Thoracic aorta (tissue), 2 donors: ENCODE measurements at places on chromosomes 1 and 21. TPM values are rescaled to one million over a fixed set of nuclear protein-coding genes. Genes with fewer than 3 reads are reported as not detected.

GRCh38 chr1:44743211-44743610 is 3.6 kb downstream of the KIF2C start:
- DNase-seq: no peak

DNA sequence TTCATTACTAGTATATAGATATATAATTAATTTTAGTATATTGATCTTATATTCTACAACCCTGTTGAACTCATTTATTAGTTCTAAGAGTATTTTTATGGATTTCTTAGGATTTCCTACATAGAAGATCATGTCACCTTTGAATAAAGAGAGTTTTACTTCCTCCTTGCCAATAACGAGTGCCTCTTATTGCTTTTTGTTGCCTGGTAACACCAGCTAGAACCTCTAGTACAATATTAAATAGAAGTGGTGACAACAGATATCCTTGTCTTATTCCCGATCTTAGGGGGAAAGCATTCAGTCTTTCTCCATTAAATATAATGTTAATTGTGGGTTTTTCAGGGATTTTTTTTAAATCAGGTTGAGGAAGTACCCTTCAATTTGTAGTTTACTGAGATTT is 40.8 kb downstream of the WNT2B start:
- DNase-seq: no peak

The KISS1 gene
- total RNA-seq: not detected

DNA sequence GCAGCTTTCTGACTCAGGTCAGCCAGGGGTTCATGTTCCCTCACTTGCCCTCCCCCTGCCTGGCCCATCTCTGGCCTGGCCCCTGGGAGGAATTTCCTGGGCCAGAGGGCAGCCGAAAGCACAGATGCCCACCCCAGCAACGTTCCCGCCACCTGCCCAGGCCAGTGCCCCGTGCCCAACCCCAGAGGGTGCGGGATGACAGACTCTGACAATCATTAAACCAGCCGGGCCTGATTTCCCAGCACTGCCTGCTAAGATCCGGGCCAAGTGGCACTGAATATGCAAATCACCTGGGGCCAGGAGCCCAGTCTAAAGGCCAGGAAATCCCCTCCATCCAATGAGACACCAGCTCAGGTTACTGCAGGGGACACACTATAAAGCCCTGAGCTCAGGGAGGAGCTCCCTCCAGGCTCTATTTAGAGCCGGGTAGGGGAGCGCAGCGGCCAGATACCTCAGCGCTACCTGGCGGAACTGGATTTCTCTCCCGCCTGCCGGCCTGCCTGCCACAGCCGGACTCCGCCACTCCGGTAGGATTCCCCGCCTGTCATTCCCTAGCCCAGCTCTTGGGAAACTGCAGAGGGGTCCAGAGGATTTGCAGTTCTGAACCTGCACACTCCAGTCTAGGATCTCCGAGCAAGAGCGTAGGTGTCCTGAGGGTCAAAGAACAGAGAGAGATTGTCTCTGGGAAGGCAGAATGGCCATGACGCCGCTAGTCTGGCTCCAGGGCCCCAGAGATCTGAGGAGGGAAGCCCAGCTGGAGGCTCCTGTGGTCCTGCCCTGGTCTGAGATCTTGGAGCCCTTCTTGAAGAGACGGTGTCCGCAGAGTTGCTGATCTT is at the start of gene ELF3:
TSS of gene ELF3 (plus strand) at position 408 of the 836 bp plus-strand sequence. CDS start 550 bp downstream, outside the sequence.
- no peak for DNase-seq

DNA sequence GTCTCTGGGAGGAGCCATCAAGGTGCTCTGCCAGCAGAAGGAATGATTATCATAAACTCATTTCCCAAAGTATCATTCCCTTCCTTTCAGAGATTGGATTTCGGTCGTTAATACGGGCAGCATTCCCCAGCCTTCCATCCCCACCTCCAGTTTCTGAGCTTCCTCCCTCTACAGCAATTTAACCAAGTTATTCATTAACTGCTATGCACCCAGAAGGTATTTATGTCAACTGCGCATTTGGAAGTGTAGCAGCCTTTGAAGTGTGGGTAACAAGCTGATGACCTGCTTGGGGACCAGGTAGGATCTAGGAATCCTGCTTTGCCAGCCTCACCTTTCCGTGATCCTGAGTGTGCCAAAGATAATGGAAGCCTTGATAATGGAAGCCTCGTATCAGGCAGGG is 172.4 kb upstream of the IGSF21 start:
- DNase-seq: no peak

- no peak for DNase-seq
Observed at GRCh38 chr1:238052496-238053266, 162.0 kb upstream of the ZP4 start.

DNA sequence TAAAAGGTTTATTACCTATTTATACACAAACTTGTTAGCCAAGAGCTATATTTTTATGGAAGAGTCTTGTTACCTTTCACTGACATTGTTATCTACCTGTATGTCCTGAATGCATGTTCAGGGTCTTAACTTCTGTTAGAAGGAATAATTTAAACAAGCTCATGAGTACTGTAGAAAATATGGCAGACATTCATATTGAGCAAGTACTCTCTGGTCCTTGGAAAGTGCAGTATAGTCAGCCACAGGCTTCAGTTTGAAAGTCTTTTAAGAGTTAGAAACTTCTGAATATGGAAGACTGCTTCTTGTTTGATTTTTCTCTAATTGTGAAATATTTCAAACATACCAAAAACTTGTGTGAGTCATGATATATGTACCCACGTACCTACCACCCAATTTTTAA is 16.6 kb downstream of the DIP2A start:
- no peak for DNase-seq

The OR2T33 gene
- total RNA-seq: not detected

The KIF17 gene
- total RNA-seq: 0.68 TPM

GRCh38 chr1:232697187-232697822 is 67.4 kb upstream of the SIPA1L2 start:
- no peak for DNase-seq

DNA sequence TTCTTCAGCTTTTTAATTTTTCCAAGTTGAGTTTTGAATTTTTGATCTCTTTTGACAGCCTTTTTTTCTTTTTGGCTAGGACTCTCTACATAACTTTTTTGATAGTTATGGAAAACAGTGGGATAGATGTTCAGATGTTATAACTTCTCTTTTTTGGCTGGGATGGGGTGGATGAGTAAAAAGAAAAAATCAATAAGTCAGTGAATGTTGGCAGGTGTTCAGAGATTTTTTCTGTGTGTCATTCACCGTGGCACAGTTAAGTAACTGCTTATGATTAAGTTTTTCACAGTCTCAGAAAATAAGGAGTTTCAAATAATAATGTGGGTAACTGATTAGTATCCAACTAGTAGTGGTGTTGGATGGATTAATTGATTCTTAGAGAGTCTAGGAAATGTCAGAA is 24.0 kb downstream of the HS2ST1 start:
- no peak for DNase-seq

The IGSF9 gene
- total RNA-seq: 0.99 TPM

The CSF3R gene
- 43.7 TPM for total RNA-seq

The LCE2A gene
- total RNA-seq: not detected

DNA sequence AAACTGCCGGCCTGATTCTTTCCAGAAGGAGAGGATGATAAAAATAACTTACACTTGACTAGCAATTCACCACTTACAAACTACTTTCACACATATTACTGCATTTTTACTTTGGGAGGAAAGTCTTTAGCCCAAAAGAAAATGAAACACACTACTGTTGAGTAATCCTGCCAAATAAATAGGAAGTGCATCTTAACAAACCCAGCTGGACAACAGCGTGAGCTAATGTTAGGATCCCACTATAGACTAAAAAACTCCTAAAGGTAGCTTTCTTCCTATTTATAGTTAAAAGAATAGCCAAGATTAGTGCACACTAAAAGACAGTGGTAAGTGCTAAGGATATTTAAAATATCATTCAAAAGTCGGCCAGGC is 83.8 kb downstream of the HSF2BP start:
- no peak for DNase-seq

The NMNAT2 gene
- total RNA-seq: 0.68 TPM

The TMEM82 gene
- total RNA-seq: not detected

The GPR25 gene
- total RNA-seq: not detected

DNA sequence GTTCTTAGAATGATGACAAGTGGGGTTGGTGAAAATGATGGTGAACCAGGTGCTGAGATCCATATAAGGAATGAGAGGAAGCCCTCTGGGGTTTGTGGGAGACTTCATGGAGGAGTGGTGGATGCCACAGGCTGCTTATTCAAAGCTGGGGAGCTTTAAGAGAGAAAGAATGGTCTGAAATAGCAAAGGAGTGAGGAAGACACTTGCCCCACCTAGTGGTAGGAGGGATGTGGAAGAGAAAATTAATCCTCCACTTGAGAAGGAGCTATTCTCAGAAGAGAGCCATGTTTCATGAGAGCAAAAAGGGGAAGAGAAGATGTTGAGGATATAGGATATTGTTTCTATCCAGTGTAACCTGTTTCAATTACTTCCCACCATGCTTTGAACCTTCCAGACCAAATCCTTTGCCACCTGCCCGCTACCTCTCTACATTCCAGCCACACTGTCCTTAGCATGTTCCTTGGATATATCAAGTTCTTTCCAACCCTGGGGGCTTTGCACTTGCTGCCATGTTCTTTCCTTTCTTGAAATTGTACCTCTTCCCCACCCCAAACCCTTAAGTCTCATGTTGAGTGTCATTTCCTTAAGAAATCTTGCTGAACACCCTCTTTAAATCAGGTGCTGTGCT is 19.6 kb upstream of the ZNF648 start:
- DNase-seq: no peak

The CLCA2 gene
- total RNA-seq: not detected

GRCh38 chr1:202982715-202983430 is 15.8 kb upstream of the CYB5R1 start:
- DNase-seq: no peak

DNA sequence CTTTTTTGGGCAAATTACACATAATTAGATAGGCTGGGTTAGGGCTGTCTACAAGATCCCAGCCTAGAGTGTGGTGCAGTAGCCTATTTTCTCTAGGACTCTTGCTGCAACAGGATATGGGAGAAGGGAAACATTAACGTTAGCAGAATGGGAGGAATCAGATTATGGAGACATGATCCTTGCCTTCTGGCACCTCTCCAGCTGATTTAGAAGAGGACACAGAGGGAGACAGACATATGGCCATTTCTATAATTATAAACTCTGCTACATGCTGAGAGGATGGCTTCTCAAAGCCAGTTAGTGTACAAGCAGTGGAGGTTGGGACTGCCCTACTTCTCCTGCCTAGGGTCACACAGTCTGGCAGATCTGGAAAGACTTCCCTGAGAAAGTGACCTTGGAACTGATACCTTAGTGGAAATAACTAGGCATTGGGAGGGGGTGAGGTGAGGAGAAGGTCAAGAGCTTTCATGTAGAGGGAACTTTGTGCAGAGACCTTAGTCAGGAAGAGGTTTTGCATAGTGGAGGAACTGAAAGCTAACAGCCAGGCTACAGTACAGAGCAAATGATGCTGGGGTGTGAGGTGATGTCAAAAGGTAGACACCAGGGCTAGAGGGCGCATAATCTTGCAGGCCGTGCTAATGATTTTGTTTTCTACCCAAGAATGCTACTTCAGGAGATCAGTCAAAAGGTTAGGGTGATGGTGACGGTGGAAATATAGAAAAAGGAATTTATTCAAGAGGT is 1.2 kb upstream of the CD1D start:
- DNase-seq: no peak

GRCh38 chr21:28671549-28672195 is 321.0 kb downstream of the LTN1 start:
- DNase-seq: no peak

- DNase-seq: no peak
Observed at GRCh38 chr1:247298124-247298481, 33.6 kb downstream of the ZNF496 start.

The AXDND1 gene
- not detected for total RNA-seq

The LCE1E gene
- total RNA-seq: not detected

The BCL10 gene
- 34.2 TPM for total RNA-seq

DNA sequence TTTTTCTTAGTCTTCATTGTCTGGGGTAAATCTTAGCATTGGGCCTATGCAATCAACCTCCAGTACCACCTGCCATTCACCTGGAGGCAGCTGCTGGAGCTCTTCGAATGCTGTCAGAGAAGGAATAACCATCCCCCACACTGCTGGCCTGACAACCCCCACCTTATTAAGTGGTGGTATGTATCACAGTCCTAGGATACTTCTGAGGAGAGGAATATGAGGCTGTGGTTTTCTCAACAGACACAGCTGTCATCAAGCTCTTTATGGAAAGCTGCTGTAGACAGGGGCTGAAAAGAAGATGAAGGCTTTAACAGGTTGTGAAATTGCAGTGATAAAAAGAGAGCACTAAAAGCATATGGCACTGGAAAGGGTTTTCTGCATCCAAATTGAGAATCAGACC is 61.7 kb downstream of the TSEN15 start:
- no peak for DNase-seq

- DNase-seq: no peak
Observed at GRCh38 chr1:69567652-69568420, at the start of gene LRRC7. TSS of gene LRRC7 (plus strand) at chr1:69567922. CDS start at chr1:69568640, 718 bp downstream.

DNA sequence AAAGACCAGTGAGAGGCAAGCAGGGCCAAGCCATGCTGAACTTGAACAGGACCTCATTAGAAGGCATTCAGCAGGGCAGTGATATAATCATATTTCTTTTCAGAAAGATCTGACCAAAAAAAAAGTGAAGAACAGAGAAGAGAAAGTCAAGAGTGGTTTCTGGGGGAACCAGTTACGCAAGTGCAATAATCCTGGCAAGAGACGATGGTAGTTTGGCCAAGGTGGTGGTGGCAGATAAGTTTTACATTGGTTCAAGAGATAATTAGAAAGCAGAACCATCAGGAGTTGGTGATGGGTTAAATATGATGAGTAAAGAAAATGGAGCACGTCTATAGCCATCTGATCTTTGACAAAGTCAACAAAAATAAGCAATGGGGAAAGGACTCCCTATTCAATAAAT is 54.3 kb downstream of the ZSWIM5 start:
- no peak for DNase-seq

GRCh38 chr1:26851106-26851684 is 11.8 kb upstream of the SFN start:
- DNase-seq: no peak

The SORT1 gene
- 225 TPM for total RNA-seq

DNA sequence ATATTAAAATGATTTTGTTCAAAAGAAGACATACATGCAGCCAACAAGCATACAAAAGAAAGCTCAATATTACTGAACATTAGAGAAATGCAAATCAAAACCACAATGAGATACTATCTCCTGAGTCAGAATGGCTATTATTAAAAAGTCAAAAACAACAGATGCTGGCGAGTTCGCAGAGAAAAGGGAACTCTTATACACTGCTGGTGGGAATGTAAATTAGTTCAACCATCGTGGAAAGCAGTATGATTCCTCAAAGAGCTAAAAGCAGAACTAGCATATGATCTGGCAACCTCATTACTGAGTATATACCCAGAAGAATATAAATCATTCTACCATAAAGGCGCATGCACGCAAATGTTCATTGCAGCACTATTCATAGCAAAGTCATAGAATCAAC is 126.0 kb upstream of the HMCN1 start:
- no peak for DNase-seq

- no peak for DNase-seq
Observed at GRCh38 chr1:167450843-167451242, 67.5 kb downstream of the CD247 start.

DNA sequence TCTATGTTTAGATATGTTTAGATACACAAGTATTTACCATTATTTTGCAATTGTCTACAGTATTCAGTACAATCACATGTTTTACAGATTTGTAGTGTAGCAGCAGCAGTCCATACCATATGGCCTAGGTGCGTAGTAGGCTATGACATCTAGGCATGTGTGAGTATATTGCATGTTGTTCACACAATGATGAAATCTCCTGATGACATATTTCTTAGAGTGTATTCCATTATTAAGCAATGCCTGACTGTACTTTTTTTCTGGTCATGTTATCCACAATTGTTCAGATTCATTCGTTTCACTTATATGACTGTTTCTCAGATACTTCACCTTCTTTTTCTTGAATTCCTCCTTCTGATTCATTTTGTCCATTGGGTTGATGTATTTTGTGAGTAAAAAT is 9.9 kb upstream of the BACE2 start:
- no peak for DNase-seq
